ENCODE measurements at places on chromosomes 4 and X. TPM values are rescaled to one million over a fixed set of nuclear protein-coding genes. Genes with fewer than 3 reads are reported as not detected.
A peak's percentile ranks its signal among the peaks of the same experiment; 100 is the strongest.

GRCh38 chr4:56315041-56315440, 72.2 kb downstream of the AASDH start:
- H3K27ac ChIP-seq, result no peak overlapping the region
- no peaks in the 10 kb centered on the region for H3K27me3 ChIP-seq
- no peak for DNase-seq
- no peaks in the 10 kb centered on the region for H3K36me3 ChIP-seq
- H3K4me1 ChIP-seq, result no peaks in the 10 kb centered on the region
- H3K4me3 ChIP-seq, result no peak overlapping the region

TRIM75 gene
- not detected for total RNA-seq

DNA sequence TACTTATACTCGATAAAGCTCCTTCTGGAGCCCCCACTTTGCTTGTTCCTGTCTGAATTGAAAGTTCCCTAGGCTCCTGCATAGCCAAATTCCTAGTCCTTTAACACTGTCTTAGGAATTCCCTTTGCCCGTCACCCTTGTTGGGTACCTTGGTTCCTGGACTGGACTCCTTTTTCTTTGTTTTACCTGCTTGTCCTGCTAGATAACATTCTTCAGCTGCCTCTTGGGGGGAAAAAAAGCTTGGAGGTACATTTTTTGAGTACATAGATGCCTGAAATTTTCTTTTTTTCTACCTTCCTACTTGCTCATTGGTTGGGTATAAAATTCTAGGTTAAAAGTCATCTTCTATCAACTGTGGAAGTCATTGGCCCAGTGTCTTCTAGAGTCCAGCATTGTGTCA, 154.8 kb upstream of the RAPGEF2 start:
- H3K4me3 ChIP-seq, result no peak overlapping the region
- no peak overlapping the region for H3K27ac ChIP-seq
- DNase-seq, result no peak
- no peaks in the 10 kb centered on the region for H3K4me1 ChIP-seq
- H3K36me3 ChIP-seq, result no peaks in the 10 kb centered on the region
- H3K27me3 ChIP-seq, result no peaks in the 10 kb centered on the region

CACNA1F gene
- total RNA-seq, result not detected

GRCh38 chr4:36255577-36255976, 11.3 kb upstream of the ARAP2 start:
- no peak overlapping the region for H3K4me3 ChIP-seq
- H3K36me3 ChIP-seq, result no peaks in the 10 kb centered on the region
- DNase-seq, result no peak
- H3K4me1 ChIP-seq, result no peaks in the 10 kb centered on the region
- H3K27me3 ChIP-seq, result no peaks in the 10 kb centered on the region

- H3K27me3 ChIP-seq, result no peaks in the 10 kb centered on the region
- H3K4me3 ChIP-seq, result no peak overlapping the region
- no peaks in the 10 kb centered on the region for H3K36me3 ChIP-seq
Observed at GRCh38 chrX:33970028-33970967, 161.8 kb downstream of the FAM47A start.

- DNase-seq, result no peak
- no peak overlapping the region for H3K27ac ChIP-seq
Observed at GRCh38 chrX:71198066-71198465, 25.0 kb upstream of the GJB1 start.

BEX1 gene
- 0.46 TPM for total RNA-seq

DNA sequence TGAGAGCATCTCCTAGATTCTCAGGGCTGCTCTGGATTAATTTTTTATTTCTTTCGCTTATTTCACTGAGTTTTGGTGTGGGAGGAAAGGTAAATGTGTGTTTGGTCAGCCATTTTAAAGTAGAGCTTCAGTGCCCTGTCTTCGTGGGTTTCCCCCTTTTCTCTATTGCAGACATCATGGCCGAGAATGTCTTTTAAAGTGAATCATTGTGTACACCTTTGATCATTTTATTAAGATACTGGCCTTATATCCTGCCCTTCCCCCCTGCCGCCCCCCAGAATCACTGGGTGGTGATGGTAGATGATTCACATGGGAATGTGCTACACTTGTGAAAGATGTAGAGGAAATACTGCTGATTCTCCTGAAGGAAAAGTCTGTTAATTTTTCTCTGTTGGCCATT, 23.8 kb downstream of the CDKL5 start:
- H3K4me1 ChIP-seq, result no peaks in the 10 kb centered on the region
- no peak overlapping the region for H3K4me3 ChIP-seq
- H3K27me3 ChIP-seq, result no peaks in the 10 kb centered on the region
- no peaks in the 10 kb centered on the region for H3K36me3 ChIP-seq

- no peak overlapping the region for H3K27ac ChIP-seq
- H3K4me3 ChIP-seq, result no peak overlapping the region
- no peaks in the 10 kb centered on the region for H3K27me3 ChIP-seq
- peak; percentile 26 for DNase-seq
- no peaks in the 10 kb centered on the region for H3K36me3 ChIP-seq
Observed at GRCh38 chr4:148015058-148015457, 283.2 kb downstream of the ARHGAP10 start.

DNA sequence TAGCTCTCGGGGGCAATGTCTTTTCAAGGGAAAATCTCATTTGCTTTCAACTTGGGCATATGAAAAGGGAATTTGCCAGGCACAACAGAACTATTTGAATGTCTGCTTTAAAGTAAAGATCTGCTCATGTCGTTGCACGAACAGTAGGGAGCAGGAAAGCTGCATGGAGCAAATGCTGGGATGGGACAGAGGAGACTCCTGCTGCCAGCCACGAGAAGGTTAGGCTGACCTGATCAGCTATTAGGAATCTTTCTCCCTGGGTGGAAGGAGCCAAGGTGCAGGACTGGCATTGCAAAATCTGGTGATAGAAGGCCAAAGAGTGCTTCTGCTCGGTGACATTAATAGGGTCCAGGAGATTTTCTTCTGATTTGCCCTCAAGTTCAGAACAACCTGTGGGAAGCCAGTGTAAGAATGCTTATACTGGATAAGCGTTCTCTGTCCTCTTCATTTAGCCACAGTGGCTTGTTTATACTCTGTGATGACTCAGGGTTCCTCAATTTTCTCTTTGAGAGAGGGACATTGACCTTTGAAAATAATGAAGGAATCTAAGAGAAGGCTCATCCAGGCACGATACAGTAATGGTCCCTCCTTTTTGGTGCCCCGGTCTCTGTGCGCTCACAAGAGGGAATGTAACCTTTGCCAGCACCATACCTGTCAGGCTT, 22.9 kb downstream of the FHL1 start:
- DNase-seq, result peak; percentile 51
- H3K27ac ChIP-seq, result peak overlapping the region; percentile 64

GRCh38 chr4:125703443-125703842, 388.7 kb downstream of the FAT4 start:
- no peak overlapping the region for H3K4me3 ChIP-seq
- peak; percentile 75 for DNase-seq
- no peaks in the 10 kb centered on the region for H3K36me3 ChIP-seq
- H3K27me3 ChIP-seq, result no peaks in the 10 kb centered on the region
- H3K27ac ChIP-seq, result no peak overlapping the region
- H3K4me1 ChIP-seq, result peaks cover 20% of the 10 kb centered on the region

GRCh38 chr4:112519689-112520597, 4.0 kb upstream of the NEUROG2 start:
- no peak for DNase-seq
- H3K4me1 ChIP-seq, result peaks cover 15% of the 10 kb centered on the region
- H3K27me3 ChIP-seq, result peaks cover 82% of the 10 kb centered on the region
- no peak overlapping the region for H3K27ac ChIP-seq
- no peaks in the 10 kb centered on the region for H3K36me3 ChIP-seq
- H3K4me3 ChIP-seq, result no peak overlapping the region

DLG3 gene
- 2.4 TPM for total RNA-seq

DNA sequence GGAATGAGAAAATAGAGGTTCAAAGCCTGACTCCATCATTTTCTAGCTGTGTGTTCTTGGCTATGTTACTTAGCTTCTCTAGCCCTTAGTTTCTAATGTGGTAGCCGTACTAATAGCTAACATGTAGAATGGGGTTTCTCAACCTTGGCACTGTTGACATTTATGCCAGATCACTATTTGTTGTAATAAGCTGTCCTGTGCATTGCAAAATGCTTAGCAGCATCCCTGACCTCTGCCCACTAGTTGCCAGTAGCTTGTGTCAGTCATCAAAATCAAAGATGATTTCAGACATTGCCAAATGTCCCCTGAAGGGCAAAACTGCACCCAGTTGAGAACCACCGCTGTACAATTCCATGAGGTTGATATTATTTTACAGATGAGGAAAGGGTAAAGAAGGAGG, 18.3 kb upstream of the ADAMTS3 start:
- no peak for DNase-seq
- H3K27ac ChIP-seq, result no peak overlapping the region
- H3K4me3 ChIP-seq, result no peak overlapping the region
- peaks cover 2% of the 10 kb centered on the region for H3K27me3 ChIP-seq
- no peaks in the 10 kb centered on the region for H3K36me3 ChIP-seq
- H3K4me1 ChIP-seq, result no peaks in the 10 kb centered on the region

GRCh38 chr4:152971053-152971452, 34.9 kb downstream of the FHDC1 start:
- no peaks in the 10 kb centered on the region for H3K27me3 ChIP-seq
- no peak overlapping the region for H3K4me3 ChIP-seq
- no peak overlapping the region for H3K27ac ChIP-seq
- DNase-seq, result no peak

F8A1 gene
- 19.8 TPM for total RNA-seq

GRCh38 chr4:158006990-158007389, 165.8 kb downstream of the GASK1B start:
- H3K27me3 ChIP-seq, result no peaks in the 10 kb centered on the region
- no peaks in the 10 kb centered on the region for H3K36me3 ChIP-seq
- DNase-seq, result peak; percentile 100
- peaks cover 36% of the 10 kb centered on the region for H3K4me1 ChIP-seq
- H3K4me3 ChIP-seq, result no peak overlapping the region
- peak overlapping the region; percentile 75 for H3K27ac ChIP-seq

SLC49A3 gene
- 11.5 TPM for total RNA-seq

PTPN13 gene
- 2.2 TPM for total RNA-seq

GRCh38 chr4:30763321-30763727, 43.2 kb downstream of the PCDH7 start:
- H3K4me1 ChIP-seq, result peaks cover 67% of the 10 kb centered on the region
- no peaks in the 10 kb centered on the region for H3K27me3 ChIP-seq
- peak overlapping the region; percentile 55 for H3K27ac ChIP-seq
- H3K36me3 ChIP-seq, result no peaks in the 10 kb centered on the region
- no peak overlapping the region for H3K4me3 ChIP-seq

PRDM5 gene
- 5.7 TPM for total RNA-seq

AFAP1 gene
- 103 TPM for total RNA-seq

VCX3B gene
- total RNA-seq, result not detected

SFRP2 gene
- total RNA-seq, result not detected

GRCh38 chr4:120066517-120067340, at the start of gene MAD2L1:
Gene MAD2L1 (minus strand): TSS chr4:120066848. CDS start chr4:120066734, 114 bp downstream.
- H3K4me1 ChIP-seq, result peaks cover 35% of the 10 kb centered on the region
- H3K27ac ChIP-seq, result peak within 1 kb of the TSS; percentile 76
- H3K4me3 ChIP-seq, result peak within 1 kb of the TSS; percentile 79
- H3K27me3 ChIP-seq, result no peaks in the 10 kb centered on the region
- DNase-seq, result peak; percentile 99

DNA sequence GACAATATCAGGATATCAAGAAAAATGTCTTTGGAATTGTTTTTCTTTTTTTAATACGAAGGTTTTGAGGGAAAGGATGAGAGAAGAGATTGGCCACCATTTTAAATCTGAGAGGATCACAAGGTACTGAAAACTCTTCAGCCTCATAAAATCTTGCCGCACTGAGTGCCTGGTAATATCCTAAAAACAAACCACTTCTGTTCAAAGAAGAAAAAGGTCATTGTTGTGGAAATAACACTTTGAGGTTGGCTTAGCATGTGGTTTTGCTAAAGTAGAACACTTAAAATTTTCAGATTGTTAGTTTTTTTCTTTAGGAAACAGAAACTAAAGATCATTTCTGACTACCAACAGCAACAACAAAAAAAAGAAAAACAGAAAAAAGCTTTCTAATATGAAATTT, 1.0 kb upstream of the CLDN22 start:
- H3K27ac ChIP-seq, result no peak overlapping the region
- H3K4me1 ChIP-seq, result no peaks in the 10 kb centered on the region
- DNase-seq, result no peak

ZCCHC13 gene
- total RNA-seq, result not detected

DNA sequence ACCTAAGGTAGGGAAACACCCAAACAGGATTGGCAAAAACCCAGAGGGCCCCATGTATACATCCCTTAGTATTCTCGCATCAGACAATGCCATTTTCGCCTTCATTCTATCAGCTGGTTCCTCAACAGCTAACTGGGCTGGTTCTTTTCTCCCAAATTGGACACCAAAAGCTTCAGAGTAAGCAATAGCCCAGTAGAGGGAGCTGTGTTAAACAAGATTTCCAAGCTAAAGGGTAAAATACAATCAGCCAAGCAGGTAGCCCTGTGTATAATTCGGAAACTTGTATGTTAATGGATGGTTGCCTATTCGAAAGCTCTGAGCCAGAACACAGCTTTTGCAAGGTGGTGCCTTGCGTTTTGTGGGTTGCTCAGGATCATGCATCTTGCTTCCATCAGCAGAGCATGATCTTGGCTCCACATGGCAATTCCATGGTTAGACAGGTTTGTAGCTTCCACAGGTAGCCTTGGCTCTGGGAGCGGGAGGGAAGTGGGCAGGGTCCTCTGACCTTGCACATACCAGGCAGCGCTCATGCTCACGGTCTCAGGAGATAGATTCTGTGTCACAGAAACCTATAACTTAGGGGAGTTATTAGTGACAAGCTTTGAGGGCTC, 115.2 kb upstream of the LNX1 start:
- H3K27me3 ChIP-seq, result no peaks in the 10 kb centered on the region
- DNase-seq, result peak; percentile 36
- no peak overlapping the region for H3K4me3 ChIP-seq
- peaks cover 19% of the 10 kb centered on the region for H3K4me1 ChIP-seq
- H3K27ac ChIP-seq, result no peak overlapping the region

GRCh38 chr4:97525236-97525635, 618.0 kb downstream of the STPG2 start:
- H3K27ac ChIP-seq, result peak overlapping the region; percentile 52
- peaks cover 5% of the 10 kb centered on the region for H3K4me1 ChIP-seq
- H3K27me3 ChIP-seq, result no peaks in the 10 kb centered on the region
- peak overlapping the region; percentile 11 for H3K4me3 ChIP-seq

DNA sequence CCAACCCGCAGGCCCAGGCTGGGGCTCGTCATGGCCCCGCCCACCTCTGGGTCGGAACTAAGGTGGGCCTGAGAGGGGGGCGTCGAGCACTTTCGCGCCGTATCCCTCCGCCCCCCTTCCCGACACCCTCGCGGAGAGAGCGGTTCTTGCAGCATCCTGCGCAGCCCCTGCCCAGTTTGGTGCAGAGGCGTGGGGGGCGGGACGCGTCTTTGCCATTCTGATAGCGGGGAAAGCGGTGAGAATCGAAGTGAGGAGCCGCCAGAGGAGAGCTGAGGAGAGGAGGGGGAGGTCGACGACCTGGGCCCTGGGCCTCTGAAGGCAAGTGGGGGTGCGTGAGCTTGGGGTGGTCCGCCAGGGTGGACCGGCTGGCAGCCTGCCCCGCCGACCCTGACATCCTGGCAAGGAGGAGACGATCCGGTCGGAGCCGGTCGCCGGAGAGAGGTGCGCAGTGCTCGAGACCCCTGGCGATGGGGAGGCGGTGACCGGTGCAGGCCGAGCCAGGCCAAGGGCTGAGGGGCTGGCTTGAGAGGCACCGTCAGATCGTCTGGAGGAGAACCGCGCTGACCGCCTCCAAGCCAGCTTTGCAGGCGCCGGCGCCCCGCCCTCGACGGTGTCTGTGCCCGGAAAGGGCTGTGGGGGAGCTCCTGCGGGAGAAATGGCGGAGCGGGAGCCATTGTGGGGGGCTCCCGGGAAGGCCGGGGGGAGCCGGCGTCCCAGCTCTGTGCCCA, 25.5 kb downstream of the GPRASP3 start:
- H3K27me3 ChIP-seq, result no peaks in the 10 kb centered on the region
- peaks cover 3% of the 10 kb centered on the region for H3K4me1 ChIP-seq
- no peaks in the 10 kb centered on the region for H3K36me3 ChIP-seq
- no peak for DNase-seq

GRCh38 chr4:38752372-38752940, 30.3 kb downstream of the TLR10 start:
- H3K4me3 ChIP-seq, result no peak overlapping the region
- H3K27me3 ChIP-seq, result peaks cover 1% of the 10 kb centered on the region
- no peak overlapping the region for H3K27ac ChIP-seq
- DNase-seq, result peak; percentile 27
